ENCODE measurements at places on chromosomes 12 and 14.

DNA sequence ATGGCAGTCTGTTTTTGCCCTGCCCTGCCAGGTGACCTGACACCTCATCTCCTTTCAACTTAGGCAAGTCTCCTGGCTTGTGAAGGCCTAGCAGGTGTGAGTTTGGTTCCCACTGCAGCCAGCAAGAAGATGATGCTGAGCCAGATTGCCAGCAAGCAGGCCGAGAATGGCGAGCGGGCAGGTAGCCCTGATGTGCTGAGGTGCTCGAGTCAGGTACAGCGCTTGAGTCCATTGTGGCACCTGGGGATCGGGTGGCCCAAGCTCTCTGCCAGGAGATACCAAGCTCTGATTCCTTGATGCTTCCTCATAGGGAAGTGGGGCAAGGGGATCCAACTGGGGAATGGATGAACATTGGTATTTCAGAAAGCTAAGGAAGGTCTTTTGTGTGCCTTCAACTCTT lies 4.1 kb upstream of the CSAD start:
- DNase-seq: no peak

GRCh38 chr12:124910561-124911478 lies 3.6 kb downstream of the UBC start:
- DNase-seq: no peak

- DNase-seq: no peak
These were observed 21.6 kb downstream of the DAD1 start for GRCh38 chr14:22567437-22567836.

DNA sequence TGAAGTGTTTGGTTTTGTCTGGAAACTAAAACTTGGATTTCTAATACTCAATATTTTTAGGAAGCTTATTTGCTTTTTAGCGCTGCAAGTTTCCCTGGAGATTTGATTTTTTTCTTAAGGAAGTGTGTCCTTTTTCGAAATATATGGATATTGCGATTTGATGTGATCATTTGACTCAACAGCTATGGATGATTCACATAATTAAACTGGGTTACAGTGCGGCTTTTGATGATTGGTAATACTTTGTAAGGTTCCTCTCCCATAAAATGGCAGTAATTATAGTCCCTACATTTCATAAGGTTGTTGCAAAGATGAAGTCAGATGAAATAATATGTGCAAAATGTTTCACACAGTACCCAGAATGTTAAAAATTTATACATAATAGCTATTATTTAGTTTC lies 13.1 kb downstream of the LDHB start:
- no peak for DNase-seq

- DNase-seq: no peak
These were observed 144.8 kb upstream of the NAV3 start for GRCh38 chr12:77685901-77686300.

- DNase-seq: no peak
These were observed 16.7 kb downstream of the SLC7A7 start for GRCh38 chr14:22798528-22798927.
